ENCODE measurements at places on chromosomes 5 and 9.
A peak's percentile ranks its signal among the peaks of the same experiment; 100 is the strongest.

DNA sequence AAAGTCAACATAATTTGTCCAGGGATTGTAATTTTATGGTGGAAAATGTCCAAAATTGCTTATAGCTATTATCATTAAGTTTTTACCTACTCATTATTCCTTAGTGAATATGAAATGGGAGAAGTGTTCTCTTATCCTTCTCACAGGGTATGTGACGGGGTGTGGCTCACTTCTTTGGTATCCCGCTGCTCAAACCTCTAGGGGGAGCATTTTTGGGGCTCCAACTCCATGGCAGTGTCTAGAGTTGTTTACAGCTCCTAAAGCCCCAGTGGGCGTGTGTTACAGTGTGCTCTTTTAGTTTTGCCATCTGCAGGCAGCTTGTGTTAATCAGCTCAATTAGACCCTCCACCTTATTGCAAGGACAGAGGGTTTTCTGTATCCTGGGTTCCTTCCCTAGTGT, 89.4 kb downstream of the CDKN2A start:
- peak; percentile 10 for DNase-seq

- no peak for DNase-seq
These were observed 441.5 kb downstream of the CDH18 start for GRCh38 chr5:19546521-19546920.

DNA sequence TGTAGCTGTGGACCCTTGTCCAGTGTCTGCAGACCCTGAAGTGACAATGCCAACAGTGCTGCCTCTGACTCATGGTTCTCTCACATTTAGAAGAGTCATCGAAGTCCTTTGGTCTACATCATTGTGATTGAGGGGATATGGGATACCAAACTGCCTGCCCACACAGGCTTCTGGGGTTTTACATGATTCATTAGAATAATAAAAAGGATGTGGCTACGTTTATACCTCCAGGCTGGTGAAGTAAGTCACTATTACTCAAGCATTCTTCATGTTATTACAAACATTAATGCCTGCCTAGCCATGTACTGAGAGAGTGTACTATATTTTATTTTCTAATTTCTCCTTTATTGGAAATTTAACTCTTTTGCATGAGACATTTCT, 365.7 kb downstream of the SPATA31D1 start:
- DNase-seq: no peak

DNA sequence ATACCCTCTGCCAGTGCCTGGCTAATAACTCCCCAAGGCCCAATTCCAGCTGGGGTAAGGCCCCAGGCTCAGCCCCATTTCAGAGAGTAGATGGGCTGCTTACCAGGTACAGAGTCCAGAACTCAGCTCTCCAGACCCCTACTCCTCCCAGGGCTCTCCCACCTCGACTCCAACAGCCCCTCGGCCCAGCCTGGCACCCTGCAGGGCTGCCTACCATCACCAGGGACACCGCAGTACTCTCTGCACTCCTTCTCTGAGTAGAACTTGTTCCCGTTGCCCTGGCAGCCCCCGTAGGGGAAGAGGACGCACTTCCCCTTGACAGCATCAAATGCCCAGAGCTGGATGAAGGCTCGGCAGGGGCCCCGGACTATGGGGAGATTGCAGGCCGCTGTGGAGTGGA, 17.4 kb downstream of the AMBP start:
- no peak for DNase-seq

- no peak for DNase-seq
These were observed 219.3 kb downstream of the CEMIP2 start for GRCh38 chr9:71549023-71549422.
